Activated effector memory CD4-positive, alpha-beta T cell treated with Interleukin-2 at 50 U/mL for 16 hours (primary cell): ENCODE measurements at places on chromosomes 2 and 18.
A peak's percentile ranks its signal among the peaks of the same experiment; 100 is the strongest.

- no peak for DNase-seq
Measured at GRCh38 chr2:237092920-237093781, 7.5 kb downstream of the COPS8 start.

- DNase-seq: no peak
Measured at GRCh38 chr18:12068950-12069320, 24.7 kb upstream of the ANKRD62 start.

DNA sequence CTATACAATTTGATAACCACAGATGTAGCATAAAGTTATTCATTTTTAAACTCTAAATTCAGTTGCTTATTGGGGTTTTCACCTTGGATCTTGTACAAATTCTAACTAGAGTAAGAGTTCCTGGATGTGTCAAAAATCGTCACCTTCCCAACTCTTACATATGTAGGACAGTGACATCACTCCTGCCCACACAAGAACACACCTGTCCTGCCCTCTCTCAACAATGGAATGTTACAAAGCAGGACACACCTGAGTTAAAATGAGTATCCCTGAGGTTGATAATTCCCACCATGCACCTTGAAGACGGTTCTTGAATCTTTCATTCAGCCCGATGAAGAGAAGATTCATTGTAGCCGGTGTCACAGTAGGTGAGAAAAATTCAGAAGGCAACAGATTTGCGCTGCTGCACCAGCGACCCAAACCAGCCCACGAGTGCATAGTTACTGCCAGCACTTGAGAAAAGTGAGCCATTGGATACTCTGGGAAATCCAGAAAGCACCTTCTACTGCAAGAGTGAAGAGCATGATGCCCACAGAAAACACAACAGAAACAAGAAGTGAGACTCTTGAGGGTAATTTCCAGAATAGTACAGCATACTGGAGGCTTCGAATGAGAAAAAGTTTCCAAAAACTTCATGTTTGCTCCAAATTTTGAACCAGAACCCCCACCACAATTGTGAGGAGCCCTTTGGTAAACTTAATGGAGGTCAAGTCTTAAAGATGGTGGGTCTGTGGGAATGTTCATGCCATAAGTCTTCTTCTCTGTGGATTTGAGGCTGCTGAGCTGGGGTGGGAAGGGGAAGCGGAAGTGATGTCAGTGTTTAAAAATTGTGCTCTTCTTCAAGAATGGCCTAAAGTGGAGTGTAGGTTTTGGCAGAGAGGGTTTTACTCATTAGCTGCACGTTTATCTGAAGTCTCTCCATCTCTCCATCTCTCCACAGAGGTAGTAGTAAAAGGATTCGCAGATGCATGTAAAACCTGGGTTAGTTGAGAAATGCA is 34.7 kb upstream of the ADAM23 start:
- no peak for DNase-seq

DNA sequence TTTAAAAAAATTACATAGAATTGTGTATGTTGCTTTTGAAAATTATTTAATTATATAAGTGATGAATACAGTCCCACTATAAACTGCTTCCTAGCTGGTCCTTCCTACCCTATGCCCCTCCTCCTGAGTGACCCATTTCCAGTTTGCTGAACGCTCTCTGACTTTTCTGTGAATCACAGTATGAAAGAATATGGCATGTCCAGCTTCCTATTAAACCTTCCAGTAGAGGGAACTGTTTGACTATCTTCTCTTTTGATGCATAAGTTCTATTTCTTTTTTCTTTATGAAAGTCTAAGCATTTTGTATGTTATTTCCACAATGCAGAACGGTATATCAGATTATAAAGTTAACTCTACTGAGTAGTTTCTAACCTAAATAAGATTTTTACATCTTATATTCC is 41.3 kb downstream of the PSMG2 start:
- DNase-seq: no peak

DNA sequence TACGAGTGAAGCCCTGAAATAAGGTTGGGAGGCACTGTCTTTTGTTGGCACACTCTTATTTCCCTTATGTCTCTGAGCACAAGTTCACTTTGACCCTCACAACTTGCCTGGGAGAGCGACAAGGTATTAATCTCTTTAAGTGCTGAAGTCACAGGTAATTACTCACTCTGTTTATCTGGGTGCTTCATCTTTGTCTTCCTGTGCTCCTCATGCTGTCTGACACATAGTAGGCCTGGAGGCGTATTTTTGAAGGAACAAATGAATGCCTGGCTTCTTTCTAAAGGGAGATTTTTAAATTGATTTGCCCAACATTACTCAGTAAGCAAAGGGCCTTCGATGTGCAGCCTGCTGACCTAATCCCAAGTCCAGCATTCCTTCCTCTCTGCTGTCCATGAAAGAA is 507.1 kb upstream of the TNP1 start:
- no peak for DNase-seq

- DNase-seq: no peak
Measured at GRCh38 chr2:191109888-191110287, 40.9 kb downstream of the STAT4 start.

DNA sequence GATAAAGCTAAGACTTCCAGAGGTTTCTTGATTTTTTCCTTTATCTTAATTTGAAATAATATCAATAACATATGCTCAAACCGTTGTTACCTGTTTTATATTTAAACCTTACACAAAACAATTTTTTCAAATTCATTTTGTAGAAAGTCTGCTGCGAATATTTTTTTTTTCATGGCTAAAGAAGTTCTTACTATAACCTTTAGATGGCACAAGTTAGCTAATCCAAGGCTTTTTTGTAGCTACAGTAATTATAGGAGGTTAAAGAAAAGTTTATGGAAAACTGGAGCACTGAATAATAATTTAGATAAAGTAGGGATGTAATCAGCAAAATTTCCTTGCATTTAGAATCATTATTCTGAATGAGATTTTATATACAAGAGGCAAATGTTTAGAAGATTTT is 78.0 kb upstream of the PNPT1 start:
- no peak for DNase-seq

DNA sequence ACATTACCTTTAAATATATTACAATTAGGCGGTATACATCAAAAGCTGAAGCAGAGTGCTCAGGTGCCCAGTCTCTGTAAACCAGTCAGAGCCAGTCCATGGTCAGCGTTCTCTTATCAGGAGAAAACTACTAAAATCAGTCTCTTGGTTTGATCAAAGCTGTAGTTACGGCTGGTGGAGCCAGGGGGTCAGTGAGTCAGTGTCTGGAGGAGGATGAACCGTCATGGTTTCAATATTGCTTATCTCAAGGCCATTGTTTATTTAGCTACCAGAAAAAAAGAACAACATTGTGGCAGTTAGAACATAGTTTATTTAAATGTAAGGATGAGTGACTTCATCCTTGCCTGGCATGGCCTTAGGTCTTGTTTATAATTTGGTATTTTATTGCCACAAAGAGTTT is 71.3 kb upstream of the NYAP2 start:
- DNase-seq: no peak

DNA sequence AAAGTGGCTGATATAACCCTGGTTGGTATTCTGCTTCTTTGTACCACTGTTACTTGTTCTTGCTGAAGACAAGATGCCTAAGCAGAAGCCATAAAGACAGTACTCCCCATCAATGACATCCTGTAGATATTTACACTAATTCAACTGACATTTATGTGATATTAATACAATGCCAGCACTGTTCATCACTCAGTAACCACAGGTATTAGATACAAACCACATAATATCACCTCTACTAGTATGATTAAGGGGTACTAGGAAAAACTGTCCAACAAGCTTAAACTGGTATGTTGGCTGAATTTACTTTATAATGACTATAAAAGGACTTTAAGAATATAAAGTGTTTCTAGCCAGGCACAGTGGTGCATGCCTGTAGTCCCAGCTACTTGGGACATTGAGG is 65.8 kb downstream of the RTN4 start:
- DNase-seq: no peak

GRCh38 chr2:84969511-84970209 is 1.3 kb upstream of the KCMF1 start:
- DNase-seq: peak; percentile 10

GRCh38 chr2:233643128-233643527 is 6.9 kb downstream of the UGT1A10 start:
- DNase-seq: no peak

DNA sequence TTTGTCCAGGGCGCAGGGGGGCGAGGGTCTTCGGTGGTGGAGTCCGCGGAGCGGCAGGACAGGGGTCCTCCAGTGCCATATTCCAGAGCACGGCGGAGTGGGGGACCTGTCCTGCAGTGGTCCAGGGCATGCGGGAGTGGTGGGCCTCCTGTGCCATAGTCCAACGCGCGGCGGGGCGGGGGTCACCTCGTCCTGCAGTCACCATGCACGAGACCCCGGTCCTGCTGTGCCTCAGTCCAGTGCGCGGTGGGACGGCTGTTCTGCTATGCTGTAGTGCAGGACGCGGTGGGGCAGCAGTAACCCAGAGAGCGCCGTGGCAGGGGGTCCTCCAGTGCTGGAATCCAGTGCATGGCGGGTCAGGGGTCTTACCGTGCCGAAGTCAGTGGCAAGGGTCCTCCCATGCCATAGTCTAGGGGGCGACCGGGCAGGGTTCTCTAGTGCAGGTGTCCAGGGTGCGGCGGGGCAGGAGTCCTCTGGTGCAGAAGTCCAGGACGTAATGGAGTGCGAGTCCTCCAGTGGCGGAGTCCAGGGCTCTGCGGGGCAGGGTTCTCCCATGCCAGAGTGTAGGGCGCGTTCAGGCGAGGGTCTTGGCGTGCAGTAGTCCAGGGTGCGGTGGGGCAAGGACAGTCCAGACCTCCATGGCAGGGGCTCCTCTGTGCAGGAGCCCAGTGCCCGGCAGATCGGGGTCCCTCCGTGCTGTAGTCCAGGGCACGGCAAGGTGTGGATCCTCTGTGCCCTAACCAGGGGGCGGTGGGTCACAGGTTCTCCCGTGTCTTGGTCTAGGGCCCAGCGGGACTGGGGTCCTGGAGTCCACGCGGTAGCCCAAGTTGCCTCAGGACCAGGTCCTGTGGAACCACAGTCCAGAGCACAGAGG is 130.4 kb downstream of the CCDC74A start:
- no peak for DNase-seq

DNA sequence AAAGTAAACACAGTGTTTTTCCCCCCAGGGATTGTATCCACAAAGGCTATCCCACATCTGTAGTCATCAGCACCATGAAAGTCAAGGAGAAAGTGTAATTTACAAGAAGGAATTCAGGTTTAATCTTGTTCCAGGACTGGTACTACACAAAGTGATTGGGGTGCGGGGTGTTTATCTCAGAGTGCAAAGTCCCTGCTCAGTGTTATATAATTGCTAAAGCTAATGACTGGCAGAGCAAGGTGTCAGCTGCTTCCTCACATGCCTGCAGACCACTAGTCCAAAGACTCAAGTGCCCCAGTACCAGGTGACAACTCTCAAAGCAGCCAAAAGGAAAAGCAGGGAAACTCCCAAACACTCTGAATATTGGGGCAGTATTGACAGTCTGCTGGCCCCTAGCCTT is 40.4 kb upstream of the PDCL3 start:
- no peak for DNase-seq

DNA sequence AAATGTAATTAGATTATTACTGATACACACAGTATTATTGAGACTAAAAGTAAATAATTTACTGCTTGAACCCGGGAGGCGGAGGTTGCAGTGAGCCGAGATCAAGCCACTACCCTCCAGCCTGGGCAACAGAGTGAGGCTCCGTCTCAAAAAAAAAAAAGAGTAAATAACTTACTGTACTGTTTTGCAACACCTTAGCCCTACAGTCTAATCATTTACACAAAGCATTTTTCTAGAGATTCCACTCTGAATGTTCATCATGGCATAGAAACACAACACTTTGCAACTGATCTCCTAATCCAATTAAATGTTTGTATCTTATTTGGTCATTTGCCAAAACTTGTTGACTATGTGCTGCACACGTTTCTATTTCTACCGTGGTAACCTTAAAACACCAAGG is 23.4 kb upstream of the RMP24 start:
- DNase-seq: no peak

GRCh38 chr2:26619521-26619951 is 21.6 kb downstream of the CIB4 start:
- no peak for DNase-seq

- DNase-seq: no peak
Measured at GRCh38 chr2:237327175-237327950, 86.6 kb downstream of the COL6A3 start.

GRCh38 chr2:208224802-208225201 is 30.1 kb downstream of the IDH1 start:
- no peak for DNase-seq

DNA sequence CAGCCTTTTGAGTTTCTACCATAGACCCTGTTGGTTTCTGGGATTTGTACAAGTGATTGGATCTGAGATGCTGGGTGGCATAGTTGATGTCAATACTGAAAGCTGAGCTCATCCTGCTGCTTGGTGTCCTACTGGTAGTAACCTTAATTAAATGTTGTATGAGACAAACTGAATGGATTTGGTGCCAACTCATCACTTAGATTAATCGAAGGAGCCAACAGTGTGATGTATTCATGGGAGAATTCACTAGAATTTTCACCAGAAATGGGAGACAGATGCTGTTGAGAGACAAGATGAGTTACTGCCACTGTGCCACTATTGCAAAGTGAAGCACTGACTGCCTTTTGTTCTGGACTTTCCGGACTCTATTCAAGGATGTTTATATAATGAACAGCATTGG is 158.5 kb downstream of the THADA start:
- DNase-seq: no peak

- DNase-seq: no peak
Measured at GRCh38 chr2:58951722-58952121, 710.6 kb upstream of the FANCL start.

- DNase-seq: no peak
Measured at GRCh38 chr2:32804205-32804604, 142.5 kb upstream of the LTBP1 start.

GRCh38 chr2:174153757-174154680 is 94.3 kb downstream of the OLA1 start:
- no peak for DNase-seq

- DNase-seq: no peak
Measured at GRCh38 chr2:145753966-145754365, 1234.0 kb upstream of the ZEB2 start.

GRCh38 chr2:121902171-121902591 is 146.7 kb downstream of the TSN start:
- DNase-seq: no peak

DNA sequence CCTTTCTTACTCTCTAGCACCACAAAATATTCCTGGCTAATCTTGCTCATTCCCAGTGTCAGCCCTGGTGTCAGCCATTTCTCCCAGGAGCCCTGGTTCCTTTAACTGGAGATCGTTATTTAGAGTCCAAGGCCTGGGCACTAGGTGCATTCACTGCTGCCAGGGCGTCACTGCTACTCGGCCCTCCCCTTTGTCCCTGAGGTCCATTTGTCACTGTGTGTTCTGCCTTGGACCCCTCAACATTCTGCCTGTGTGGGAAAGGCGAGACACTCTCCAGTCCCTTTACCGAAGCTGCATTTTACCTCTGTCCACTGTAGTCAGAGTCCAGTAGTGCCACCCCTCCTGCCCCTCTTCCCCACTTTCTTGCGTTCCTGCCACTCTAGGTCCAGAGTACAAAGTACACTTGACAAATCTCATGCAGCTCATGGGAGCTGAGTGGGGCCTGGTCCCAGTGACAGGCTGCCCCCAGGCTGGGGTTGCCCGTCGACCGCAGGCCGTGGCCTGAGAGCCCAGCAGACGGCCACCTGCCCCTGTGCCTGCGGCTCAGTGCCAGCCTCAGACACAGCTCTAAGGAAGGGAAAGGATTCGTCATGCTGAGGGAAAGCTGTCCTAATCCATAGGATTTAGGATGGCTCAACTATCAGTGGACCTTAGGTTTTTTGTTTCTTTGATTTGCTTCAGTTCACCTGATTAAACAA is 52.1 kb downstream of the COPS8 start:
- DNase-seq: no peak

- DNase-seq: no peak
Measured at GRCh38 chr2:233419602-233420391, 65.5 kb downstream of the DGKD start.
